ENCODE measurements at places on chromosomes 4 and X. TPM values are rescaled to one million over a fixed set of nuclear protein-coding genes. Genes with fewer than 3 reads are reported as not detected.

DNA sequence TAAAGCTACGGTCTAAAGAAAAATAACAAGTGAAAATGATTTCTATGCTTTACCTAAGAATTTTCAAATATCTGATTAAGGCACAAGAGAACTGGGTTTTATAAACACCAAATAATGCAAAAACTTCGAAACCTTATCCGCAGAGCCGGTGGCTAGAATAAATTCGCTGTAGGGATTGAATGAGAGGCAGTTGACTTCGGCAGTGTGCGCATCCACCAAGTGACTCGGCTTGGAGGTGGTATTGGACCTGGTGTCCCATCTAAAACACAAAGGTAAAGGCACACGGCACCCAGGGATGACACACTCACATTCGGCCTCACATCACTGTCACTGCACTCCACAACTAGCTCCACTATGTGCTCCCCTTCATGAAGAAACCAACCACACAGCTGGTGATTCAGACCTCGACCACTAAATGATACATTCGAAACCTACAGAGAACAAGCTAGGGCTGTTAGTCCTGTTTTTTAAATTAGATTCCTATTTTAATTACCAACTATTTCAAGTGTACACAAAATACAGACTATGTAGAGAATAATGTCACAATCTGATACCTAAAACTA, 17.5 kb downstream of the RBBP7 start:
- DNase-seq, result no peak

DNA sequence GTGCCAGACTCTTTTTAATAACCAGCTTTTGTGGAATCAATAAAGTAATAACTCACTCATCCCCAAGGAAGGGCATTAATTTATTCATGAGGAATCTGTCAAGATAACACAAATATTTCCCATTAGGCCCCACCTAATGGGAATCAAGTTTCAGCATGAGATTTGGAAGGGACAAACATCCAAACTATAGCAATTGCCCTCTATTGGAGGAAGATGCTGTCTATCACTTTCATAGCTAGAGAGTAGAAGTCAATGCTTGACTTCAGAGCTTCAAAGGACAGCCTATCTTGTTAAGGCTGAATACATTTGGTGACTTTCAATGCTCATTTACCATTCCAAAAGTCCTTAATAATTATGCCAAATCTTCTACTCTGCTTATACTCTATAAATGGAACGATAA, 84.9 kb upstream of the ATOH1 start:
- DNase-seq, result no peak

- no peak for DNase-seq
Observed at GRCh38 chr4:121339307-121339706, 41.5 kb downstream of the QRFPR start.

GRCh38 chrX:102934624-102935023, 2.4 kb upstream of the RAB40AL start:
- no peak for DNase-seq

- DNase-seq, result no peak
Observed at GRCh38 chr4:74330295-74330750, 22.1 kb downstream of the EPGN start.

DNA sequence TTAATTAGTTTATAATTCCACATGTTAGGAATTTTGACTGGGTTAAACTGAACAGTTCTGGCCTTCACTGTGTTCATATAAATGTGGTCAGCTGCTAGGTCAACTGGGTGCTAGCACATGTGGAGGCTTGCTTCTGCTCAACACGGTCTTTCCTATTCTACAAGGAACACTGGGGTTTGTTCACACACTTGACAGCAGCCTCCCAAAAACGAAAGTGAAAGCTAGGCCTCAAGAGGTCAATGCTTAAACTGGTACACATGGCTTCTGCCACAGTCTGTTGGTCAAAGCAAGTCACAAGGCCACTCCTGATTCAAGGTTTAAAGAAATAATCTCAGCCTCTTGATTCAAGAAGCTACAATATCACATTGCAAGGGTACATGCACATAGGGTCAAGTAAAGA, 126.5 kb downstream of the QDPR start:
- no peak for DNase-seq

The SPANXD gene
- not detected for polyA plus RNA-seq

The GAGE12C gene
- polyA plus RNA-seq, result not detected

DNA sequence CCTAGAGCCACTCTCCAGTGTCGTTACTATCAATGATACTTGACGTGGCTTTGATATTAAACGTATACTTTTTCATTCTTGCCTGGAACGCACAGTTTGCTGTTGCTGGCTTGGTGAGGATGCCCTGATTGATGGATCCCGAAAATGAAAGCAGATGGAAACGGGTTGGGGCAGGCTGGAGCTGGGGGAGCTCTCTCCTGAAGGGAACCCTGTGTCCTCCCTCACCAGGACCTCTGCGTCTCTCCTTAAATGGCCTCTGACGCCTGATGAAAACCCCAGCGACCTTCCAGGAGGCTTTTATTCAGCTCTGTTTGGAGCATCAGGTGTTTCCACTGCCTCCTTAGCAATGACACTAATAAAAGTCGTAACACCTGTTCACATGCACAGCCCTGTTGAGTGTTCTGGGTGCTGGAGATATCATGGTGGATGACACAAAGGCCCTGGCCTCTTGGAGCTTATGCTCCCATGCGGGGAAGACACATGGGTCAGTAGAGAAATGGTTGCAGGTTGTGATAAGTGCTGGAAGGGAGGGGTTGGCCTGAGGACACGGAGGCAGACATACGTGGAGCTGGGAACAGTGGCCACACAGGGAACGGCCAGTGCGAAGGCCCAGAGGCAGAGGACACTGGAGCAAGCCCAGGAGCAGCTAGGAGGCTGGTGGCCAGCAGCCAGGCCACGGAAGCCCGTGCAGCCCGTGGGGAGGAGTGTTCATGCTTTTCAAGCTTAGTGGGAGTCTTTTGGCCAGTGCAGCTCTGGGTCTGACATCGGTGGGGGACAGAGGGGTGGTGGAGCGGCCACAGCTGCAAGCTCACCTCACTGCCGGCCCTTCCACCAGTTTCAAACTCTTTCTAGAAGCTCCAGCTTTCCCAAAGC, 7.5 kb downstream of the MSANTD1 start:
- no peak for DNase-seq

- no peak for DNase-seq
Observed at GRCh38 chr4:132992686-132993085, 156.4 kb upstream of the PCDH10 start.

The CLTRN gene
- polyA plus RNA-seq, result 0.21 TPM

DNA sequence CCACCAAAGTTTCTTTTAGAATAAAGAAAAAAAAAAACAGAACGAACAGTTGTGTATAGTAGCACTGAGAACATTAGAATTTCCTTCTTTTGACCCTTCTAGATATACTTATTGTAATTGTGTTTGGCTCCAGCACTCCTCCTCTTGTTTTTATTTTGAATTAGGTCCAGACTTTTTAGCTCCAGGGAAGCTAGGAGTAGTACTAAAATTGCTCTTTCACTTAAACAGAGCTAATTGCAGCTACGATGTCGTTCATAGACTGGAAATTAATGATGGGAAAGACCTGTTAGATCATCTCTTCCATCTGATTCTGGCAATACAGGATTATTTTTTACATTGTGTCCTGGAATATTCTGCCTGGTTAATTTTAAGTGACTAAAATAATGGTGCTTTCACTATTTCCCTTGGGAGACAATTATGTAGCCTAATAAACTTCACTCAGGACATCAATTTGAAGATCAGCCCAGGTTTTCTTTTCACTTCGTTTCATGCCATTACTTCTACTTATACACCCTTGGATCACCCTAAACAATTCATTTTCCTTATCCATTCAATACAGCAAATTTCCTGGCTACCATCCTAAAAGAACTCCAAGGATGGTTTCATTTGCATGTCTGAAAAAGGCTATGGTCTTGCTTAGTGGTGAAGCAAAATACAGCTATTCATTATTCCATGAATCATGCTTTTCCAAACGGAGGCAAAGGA, 480.8 kb upstream of the TECRL start:
- no peak for DNase-seq

GRCh38 chr4:128424527-128425497, 137.2 kb upstream of the PGRMC2 start:
- DNase-seq, result no peak

DNA sequence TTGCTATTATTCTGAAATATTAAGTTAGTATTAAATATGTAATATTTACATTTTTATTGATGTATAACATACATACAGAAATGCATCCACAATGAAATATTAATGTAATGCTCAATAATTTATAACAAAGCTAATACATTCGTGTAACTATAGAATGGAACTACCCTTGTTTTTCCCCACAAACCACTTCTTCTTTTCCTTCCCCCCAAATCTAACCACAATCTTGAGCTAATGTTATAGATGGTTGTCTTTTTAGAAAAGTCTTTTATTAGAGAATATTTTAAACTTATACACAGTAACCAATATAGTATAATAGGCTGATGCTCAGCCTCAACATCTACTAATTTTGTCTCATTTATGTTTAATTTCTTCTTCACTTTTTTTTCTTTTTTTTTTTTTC, 4.5 kb upstream of the ZNF732 start:
- no peak for DNase-seq

The RNF150 gene
- 39.4 TPM for polyA plus RNA-seq

DNA sequence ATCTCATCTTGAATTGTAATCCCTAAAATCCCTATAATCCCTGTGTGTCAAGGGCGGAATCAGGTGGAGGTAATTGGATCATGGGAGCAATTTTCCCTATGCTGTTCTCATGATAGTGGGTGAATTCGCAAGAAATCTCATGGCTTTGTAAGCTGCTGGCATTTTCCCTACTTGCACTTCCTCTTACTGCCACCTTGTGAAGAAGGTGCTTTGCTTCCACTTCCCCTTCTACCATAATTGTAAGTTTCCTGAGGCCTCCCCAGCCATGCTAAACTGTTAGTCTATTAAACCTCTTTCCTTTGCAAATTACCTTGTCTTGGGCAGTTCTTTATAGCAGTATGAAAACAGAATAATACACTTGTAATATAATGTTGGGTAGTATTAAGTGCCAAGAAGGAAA, 1087.4 kb upstream of the SLIT2 start:
- no peak for DNase-seq

GRCh38 chrX:71671938-71672337, 4.6 kb downstream of the LOC101059915 start:
- DNase-seq, result no peak

The NPY1R gene
- not detected for polyA plus RNA-seq

The MEPE gene
- not detected for polyA plus RNA-seq

DNA sequence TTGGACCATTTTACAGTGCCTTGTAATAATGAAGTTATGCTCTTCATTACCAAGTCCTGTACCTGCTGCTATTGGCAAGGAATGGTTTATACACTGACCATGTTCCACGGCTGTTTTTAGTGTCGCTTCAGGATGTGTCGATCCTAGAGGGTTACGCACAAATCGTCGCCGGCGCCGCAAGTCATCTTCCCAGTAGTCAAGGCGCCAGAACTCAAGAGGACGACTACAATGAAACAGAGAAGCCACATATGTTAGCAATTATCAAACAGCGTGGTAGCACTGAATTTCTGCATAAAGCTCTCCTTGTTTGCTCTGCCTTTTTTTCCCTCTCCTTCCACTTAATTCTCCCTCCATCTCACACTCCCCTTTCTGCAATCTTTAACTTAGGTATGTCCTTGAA, 17.0 kb downstream of the MAB21L2 start:
- DNase-seq, result no peak

- no peak for DNase-seq
Observed at GRCh38 chr4:75566911-75567310, 11.0 kb downstream of the ODAPH start.

The EPHA5 gene
- polyA plus RNA-seq, result 2.8 TPM

GRCh38 chr4:27218013-27218412, 357.4 kb downstream of the STIM2 start:
- DNase-seq, result no peak

The BLOC1S4 gene
- polyA plus RNA-seq, result 10.4 TPM

DNA sequence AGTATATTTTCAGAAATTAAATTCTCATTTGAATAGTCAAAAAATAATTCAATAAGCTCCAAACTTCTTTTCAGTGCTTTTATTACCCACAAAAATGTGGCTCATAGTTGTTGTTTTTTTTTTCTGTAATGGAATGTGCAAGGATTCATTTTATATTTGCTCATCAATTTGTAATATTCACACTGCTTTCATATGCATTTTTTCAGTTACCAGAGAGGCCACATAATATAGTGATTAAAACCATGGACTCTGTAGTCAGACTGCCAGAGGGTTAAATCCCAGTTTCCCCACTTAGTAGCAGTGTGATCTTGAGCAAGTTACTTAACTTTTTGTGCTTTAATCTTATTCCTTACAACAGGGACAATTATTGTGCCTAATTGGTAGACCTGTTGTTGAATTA, 64.5 kb downstream of the FAM9B start:
- no peak for DNase-seq

- no peak for DNase-seq
Observed at GRCh38 chrX:14164828-14165227, 135.1 kb upstream of the GEMIN8 start.

The LGI2 gene
- 0.01 TPM for polyA plus RNA-seq

The TRPC3 gene
- polyA plus RNA-seq, result 0.43 TPM

- no peak for DNase-seq
Observed at GRCh38 chrX:26871967-26872366, 591.2 kb downstream of the PPP4R3C start.

DNA sequence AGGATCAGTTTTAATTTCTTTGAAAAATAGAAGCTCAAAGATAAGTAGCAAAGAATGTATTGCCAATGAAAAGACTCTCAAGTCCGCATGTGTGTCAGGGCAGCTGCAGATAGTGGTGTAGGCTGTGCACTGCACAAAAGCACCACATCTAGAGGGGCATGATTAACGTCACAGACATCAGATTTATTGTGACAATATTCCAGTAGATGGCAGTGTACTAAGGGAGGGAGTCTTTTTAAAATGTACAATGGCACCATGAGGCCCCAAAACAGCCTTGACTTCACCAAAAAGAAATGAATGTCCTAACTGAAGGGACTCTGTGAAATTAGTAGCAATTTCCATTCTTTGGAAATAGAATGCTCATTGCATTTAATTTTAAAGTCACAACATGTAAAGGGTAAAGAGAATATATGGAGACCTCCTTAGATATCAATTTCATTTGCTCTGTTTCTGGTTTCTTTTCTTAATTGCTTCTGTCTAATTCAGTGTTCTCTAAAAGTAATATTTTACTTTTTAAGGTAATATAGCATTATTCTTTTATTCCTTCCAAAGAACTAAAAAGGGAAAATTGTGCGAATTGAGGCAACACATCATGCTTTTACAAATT, 98.4 kb downstream of the ZNF827 start:
- DNase-seq, result no peak

DNA sequence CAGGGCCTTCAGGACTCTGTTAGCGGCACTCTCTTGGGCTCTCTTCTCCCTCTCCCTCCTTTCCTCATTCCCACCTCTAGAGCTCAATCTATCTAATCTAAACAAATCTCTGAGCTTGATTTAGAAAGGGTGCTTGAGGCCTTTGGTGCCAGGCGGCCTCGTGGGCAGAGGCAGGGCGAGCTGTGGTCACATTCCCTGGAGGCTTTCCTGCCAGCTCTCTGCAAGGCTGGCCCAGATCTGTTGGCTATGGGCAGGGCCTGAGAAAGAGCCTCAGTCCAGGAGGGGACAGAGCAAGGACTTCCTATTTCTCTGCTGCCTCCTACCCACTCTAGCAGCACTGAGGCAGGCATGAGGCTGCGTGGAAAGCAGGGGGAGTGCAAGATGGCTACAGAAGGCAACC, 38.6 kb downstream of the PJA1 start:
- no peak for DNase-seq

GRCh38 chrX:114611018-114611619, 27.2 kb downstream of the HTR2C start:
- no peak for DNase-seq

Measured in BJ (cell line).